ENCODE measurements at places on chromosomes 7 and 10. TPM values are rescaled to one million over a fixed set of nuclear protein-coding genes. Genes with fewer than 3 reads are reported as not detected.

ACSL5 gene
- 43.4 TPM for total RNA-seq

OR2A5 gene
- total RNA-seq = not detected

BAG3 gene
- total RNA-seq = 16.0 TPM

MEOX2 gene
- 0.60 TPM for total RNA-seq

PARD3 gene
- 18.9 TPM for total RNA-seq

DNAJB12 gene
- total RNA-seq = 55.4 TPM

GNGT1 gene
- total RNA-seq = not detected

CDC14C gene
- total RNA-seq = not detected

LUC7L2 gene
- 84.8 TPM for total RNA-seq

SHH gene
- total RNA-seq = not detected

DNA sequence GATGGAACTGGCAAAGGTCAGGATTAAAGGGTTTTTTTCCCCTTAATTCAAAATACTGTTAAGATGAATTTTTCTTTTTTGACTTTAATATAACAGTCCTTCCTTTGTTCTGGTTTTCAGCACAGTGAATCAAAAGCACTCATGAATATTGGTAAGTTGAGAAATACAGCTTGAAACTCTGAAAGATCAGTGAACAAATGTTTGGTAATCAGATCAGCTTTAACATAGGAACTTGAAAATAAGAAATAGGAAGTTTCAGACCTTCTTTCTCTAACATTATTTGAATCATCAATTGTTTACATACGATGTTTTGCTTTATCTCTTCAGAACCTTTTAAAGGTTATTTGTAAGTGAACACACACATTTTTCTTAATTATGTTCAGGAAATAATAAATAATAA, 90.5 kb downstream of the SGMS1 start:
- H3K36me3 ChIP-seq = no peaks in the 10 kb centered on the region
- no peak for DNase-seq
- peaks cover under 1% of the 10 kb centered on the region for H3K4me1 ChIP-seq
- no peaks in the 10 kb centered on the region for H3K27me3 ChIP-seq
- no peak overlapping the region for H3K27ac ChIP-seq

- H3K4me1 ChIP-seq = no peaks in the 10 kb centered on the region
- no peak overlapping the region for H3K27ac ChIP-seq
- H3K36me3 ChIP-seq = no peaks in the 10 kb centered on the region
- no peak for DNase-seq
These were observed 37.9 kb downstream of the FAM20C start for GRCh38 chr7:230274-230673.

- DNase-seq = no peak
- no peak overlapping the region for H3K4me3 ChIP-seq
These were observed 614.1 kb upstream of the MGMT start for GRCh38 chr10:128852902-128853301.

- H3K4me3 ChIP-seq = no peak overlapping the region
- no peak for DNase-seq
- H3K36me3 ChIP-seq = no peaks in the 10 kb centered on the region
- H3K27me3 ChIP-seq = no peaks in the 10 kb centered on the region
- no peak overlapping the region for H3K27ac ChIP-seq
- H3K4me1 ChIP-seq = no peaks in the 10 kb centered on the region
These were observed 72.7 kb upstream of the TMEM106B start for GRCh38 chr7:12138421-12138820.

DNA sequence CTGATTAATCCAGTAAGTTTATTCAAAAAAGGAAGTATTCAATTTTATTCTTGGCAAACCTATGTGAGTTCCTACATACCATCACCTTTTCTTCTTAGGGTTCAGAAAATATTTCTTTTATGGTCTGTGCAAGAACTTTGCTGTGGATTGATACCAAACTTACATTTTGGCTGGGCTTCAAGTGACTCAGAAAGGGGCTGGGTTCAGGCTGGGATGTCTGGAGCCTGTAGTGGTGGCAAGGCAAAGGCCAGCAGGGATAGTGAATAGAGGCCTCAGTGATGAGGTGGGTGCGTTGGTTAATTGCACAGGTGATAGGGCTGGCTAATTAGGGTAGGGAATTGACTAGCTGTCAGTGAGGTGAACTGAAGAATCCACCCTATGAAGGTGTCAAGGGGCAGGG, 40.2 kb upstream of the ATXN7L1 start:
- no peaks in the 10 kb centered on the region for H3K36me3 ChIP-seq
- no peaks in the 10 kb centered on the region for H3K4me1 ChIP-seq
- H3K27me3 ChIP-seq = no peaks in the 10 kb centered on the region
- H3K4me3 ChIP-seq = no peak overlapping the region
- no peak for DNase-seq
- no peak overlapping the region for H3K27ac ChIP-seq

DNA sequence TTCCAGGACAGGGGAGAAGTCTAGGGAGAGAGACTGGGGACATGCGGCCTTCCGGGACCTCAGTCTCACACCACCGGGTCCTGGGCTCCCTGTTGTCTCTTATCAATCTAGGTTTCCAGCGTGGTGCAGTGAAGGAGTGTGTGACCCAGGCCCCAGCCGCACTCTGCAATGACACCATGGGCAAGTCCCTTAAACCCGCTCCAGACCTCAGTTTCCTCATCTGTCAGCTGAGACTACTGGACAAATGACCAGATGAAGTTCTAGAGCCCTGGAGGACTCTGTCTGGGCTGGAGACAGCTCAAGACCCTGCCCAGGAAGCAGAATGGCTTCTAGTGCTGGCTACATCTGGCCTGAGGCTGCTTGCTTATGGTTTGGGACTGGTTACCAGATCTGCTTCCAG, 20.1 kb upstream of the EIF5AL1 start:
- DNase-seq = no peak
- no peak overlapping the region for H3K27ac ChIP-seq
- H3K4me1 ChIP-seq = no peaks in the 10 kb centered on the region
- H3K27me3 ChIP-seq = no peaks in the 10 kb centered on the region
- no peak overlapping the region for H3K4me3 ChIP-seq

- H3K4me1 ChIP-seq = no peaks in the 10 kb centered on the region
- H3K27ac ChIP-seq = no peak overlapping the region
- H3K36me3 ChIP-seq = no peaks in the 10 kb centered on the region
- H3K27me3 ChIP-seq = no peaks in the 10 kb centered on the region
- H3K4me3 ChIP-seq = no peak overlapping the region
These were observed 33.9 kb upstream of the SLC29A3 start for GRCh38 chr10:71285180-71285545.

GRCh38 chr7:127536741-127537140, 48.7 kb downstream of the GCC1 start:
- no peaks in the 10 kb centered on the region for H3K27me3 ChIP-seq
- no peak for DNase-seq
- no peak overlapping the region for H3K27ac ChIP-seq
- H3K4me3 ChIP-seq = no peak overlapping the region

GRCh38 chr10:113027574-113028455, 77.8 kb downstream of the TCF7L2 start:
- no peaks in the 10 kb centered on the region for H3K36me3 ChIP-seq
- H3K27ac ChIP-seq = no peak overlapping the region
- no peak overlapping the region for H3K4me3 ChIP-seq
- H3K4me1 ChIP-seq = peaks cover 34% of the 10 kb centered on the region

DNA sequence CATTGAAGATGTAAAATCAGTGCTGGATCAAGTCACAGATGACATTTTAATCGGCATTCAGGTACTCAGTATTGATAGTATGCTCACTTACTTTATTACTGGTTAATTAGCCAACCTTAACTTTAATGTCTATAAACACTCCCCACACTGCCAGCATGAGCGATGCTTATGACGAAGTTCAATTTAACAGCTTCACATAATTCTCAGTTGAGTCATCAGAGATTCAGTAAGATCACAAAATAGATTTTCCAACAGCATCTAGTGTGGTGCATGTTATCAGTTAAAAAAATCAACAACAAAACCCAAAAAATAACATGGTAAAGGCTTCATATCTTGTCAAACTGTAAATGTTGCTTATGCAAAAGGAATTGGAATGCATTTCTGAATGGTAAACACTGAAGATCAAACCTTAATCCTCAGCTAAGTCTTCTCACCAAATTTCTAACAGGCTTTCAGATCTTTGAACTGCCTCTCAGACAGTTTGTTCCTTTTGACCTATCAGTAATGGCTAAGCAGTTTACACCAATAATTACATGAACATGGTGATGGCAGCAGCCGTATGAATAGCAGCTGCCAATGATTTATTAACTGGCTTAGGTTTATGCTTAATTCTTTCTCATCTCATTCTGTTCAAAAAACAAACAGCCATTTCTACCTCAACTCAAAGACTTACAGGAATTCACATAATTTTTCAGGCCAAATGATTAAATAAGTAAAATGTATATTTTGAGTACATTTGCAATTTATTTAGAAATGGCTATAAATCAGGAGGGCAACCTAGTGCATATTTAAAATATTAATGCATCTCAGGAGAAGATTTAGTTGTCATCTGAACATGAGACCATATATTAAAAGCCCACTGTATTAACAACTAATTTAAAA, 98.5 kb downstream of the CABCOCO1 start:
- H3K27ac ChIP-seq = no peak overlapping the region
- no peak overlapping the region for H3K4me3 ChIP-seq
- no peak for DNase-seq
- H3K27me3 ChIP-seq = no peaks in the 10 kb centered on the region

- no peaks in the 10 kb centered on the region for H3K4me1 ChIP-seq
- H3K27ac ChIP-seq = no peak overlapping the region
- DNase-seq = no peak
- H3K4me3 ChIP-seq = no peak overlapping the region
- no peaks in the 10 kb centered on the region for H3K36me3 ChIP-seq
- H3K27me3 ChIP-seq = no peaks in the 10 kb centered on the region
These were observed 55.3 kb downstream of the NCAPG2 start for GRCh38 chr7:158649279-158649678.

DNA sequence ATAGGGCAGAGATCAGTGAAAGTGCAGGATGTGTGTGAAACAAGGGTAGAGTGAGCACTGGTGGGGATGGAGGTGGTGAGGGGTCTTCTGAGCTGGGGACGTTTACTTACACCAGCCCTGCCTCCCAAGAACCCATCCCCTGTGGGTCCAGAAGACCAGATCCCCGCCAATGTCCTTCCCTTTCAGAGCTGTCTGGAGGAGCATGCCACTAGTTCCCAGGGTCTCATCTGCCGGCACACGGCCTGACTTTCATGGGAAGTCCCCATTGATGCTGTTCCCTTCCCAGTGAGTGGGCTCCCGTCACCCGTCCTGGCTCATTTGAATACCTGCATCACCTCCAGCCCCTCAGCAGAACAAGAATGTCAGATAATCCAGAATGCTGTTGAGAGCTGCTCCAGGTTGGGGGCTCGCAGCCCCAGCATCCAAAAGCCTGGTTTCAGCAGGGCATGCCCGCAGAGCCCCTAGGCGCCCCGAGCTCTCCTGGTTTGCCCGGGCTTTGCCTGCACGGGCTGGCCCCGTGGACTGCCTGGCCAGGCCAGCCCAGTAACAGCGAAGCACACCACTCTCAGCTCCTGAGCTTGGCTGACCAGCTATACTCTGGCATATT, 246.7 kb downstream of the MGMT start:
- peak; percentile 51 for DNase-seq
- H3K27me3 ChIP-seq = no peaks in the 10 kb centered on the region
- peaks cover 9% of the 10 kb centered on the region for H3K36me3 ChIP-seq

GRCh38 chr10:11246752-11247467, 229.2 kb downstream of the CELF2 start:
- H3K4me1 ChIP-seq = peaks cover 93% of the 10 kb centered on the region
- H3K4me3 ChIP-seq = no peak overlapping the region
- peak overlapping the region; percentile 73 for H3K27ac ChIP-seq
- no peaks in the 10 kb centered on the region for H3K27me3 ChIP-seq
- no peaks in the 10 kb centered on the region for H3K36me3 ChIP-seq
- DNase-seq = peak; percentile 77

- no peaks in the 10 kb centered on the region for H3K4me1 ChIP-seq
- no peak for DNase-seq
- H3K36me3 ChIP-seq = no peaks in the 10 kb centered on the region
- H3K27ac ChIP-seq = no peak overlapping the region
- H3K27me3 ChIP-seq = no peaks in the 10 kb centered on the region
These were observed 115.4 kb upstream of the LRRN3 start for GRCh38 chr7:110975486-110975885.

GRCh38 chr10:122648599-122649428, 50.8 kb downstream of the C10orf120 start:
- H3K36me3 ChIP-seq = no peaks in the 10 kb centered on the region
- no peak overlapping the region for H3K27ac ChIP-seq
- no peak overlapping the region for H3K4me3 ChIP-seq
